ENCODE measurements at places on chromosomes 2 and 18. TPM values are rescaled to one million over a fixed set of nuclear protein-coding genes. Genes with fewer than 3 reads are reported as not detected.

GRCh38 chr2:45089554-45090261 is 80.5 kb upstream of the SIX2 start:
- DNase-seq, result no peak

DNA sequence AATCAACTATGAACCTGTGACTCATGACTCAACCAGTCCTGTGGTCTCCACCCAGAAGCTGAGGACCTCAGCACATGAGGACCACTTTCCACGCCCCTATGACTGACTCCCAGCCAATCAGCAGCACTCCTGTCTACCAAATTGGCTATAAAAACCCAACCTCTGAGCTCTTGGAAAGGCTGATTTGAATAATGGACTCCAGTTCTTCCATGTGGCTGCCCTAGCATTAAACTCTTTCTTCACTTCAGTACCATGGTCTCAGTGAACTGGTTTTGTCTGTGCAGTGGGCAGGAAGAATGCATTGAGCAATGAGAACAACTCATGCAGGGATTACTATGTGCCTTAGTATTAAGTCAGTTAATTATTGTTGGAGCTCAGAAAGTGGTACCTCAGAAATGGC is 78.3 kb downstream of the CMPK2 start:
- no peak for DNase-seq

- no peak for DNase-seq
Observed at GRCh38 chr2:39378968-39379367, 58.1 kb downstream of the MAP4K3 start.

- no peak for DNase-seq
Observed at GRCh38 chr2:205700331-205701132, 18.2 kb downstream of the NRP2 start.

GRCh38 chr2:210913461-210913860 is 357.1 kb downstream of the CPS1 start:
- DNase-seq, result no peak

GRCh38 chr2:37168217-37168981 is 11.6 kb upstream of the EIF2AK2 start:
- DNase-seq, result no peak

GRCh38 chr2:230435431-230435830 is 19.4 kb downstream of the SP100 start:
- DNase-seq, result no peak

- DNase-seq, result no peak
Observed at GRCh38 chr18:9436206-9436929, 38.9 kb upstream of the RALBP1 start.

- no peak for DNase-seq
Observed at GRCh38 chr2:192155511-192156118, 39.1 kb downstream of the TMEFF2 start.

DNA sequence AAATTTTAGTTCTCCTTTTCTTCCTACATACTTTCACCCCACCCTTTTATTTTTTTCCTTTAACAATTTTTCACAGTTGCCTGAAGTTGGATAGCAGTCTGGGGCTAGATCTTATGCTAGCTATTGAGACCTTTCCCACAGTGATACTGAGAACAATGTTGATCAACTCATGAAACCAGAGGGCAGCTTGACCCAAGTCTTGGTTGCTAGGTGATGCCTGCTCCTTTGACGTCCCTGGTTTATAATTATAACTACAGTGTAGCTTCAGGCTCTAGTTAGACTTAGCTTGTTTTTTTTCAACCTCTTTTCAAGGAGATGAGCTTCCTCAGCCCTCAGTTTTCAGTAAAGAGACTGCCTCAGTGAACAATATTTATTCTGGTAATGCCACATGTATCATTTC is 648.5 kb downstream of the IRS1 start:
- DNase-seq, result no peak

- DNase-seq, result no peak
Observed at GRCh38 chr2:196277002-196277401, 105.6 kb upstream of the STK17B start.

DNA sequence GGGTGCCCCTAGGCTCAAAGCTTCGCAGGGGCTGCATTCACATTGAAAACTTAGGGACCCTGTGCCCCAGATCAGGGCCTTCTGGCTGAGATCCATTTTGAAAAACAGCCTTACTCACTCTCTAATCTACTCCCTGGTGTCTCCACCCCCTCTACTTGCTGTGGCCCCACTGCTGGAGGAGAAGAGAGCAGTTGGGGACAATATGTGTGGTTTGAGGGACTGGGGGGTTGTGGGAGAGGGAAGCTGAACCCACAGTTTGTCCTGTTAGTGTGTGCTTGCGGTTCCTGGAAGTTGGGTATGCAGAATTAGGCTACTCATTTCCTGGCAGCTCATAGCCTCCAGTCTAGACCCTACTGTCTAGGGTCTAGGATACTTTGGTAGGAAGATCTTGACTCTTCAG is 211.4 kb downstream of the PRKCE start:
- DNase-seq, result no peak

DNA sequence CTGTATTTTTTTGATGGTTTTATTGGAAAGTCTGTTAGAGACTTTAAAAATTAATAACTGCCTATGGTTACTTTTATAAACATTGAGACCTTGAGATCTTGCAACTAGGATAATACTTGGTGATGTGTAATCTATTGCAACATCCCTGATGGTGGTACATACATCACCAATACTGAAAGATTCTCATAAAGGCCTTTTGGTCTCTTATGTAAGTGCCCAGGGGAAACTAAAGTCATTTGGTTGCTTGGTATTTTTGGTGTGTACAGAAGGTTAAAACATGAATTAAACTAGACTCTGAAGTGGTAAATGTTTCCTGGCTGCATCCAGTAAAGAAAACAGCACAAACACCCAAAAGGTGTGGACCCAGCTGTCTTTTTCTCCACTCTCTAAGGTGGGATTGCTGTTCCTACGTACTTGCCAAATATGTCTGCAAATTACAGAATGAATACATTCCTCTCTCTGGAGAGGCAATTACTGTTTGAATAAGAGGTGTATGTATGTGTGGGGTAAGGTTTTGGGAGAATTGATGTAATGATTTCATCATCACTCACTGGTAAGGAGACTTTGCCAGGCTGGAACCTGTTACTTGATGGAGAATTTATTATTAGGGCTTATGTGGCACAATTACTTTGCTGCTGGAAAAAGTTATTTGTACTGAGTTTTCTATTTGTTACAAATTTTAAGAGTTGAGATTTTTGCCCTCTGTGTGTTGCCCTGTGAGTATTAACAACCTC is 3.6 kb downstream of the B3GNT2 start:
- no peak for DNase-seq

DNA sequence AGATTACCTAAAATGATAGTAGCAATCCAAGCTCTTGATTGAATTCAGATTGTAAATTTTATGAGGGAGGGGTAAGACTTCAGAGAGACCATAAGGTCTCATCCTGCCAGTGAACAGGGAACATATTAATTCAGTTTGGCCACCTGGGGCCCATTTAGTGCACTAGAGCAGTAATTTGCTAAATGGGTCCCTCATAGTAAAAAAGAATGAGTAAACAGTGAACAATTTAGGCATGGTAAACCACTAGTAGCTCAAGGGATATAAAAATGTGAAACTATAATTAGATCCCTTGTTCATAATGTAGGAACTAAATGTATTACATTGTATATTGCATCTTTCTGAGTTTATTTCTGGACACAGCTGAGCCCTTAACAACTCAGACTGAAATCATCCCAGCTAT is 4.9 kb upstream of the PHLPP1 start:
- no peak for DNase-seq

Gene PSMD1
- total RNA-seq, result 75.4 TPM

Gene MDH1B
- total RNA-seq, result 1.1 TPM

Gene FOXI3
- total RNA-seq, result not detected

Gene CNOT9
- total RNA-seq, result 26.2 TPM

Gene CNNM4
- 22.1 TPM for total RNA-seq

Gene ANKRD36C
- total RNA-seq, result 11.1 TPM

Gene TSHZ1
- 14.5 TPM for total RNA-seq
